Stimulated activated CD8-positive, alpha-beta memory T cell treated with anti-CD3 and anti-CD28 coated beads, Interleukin-7, amount 100 ng/mL, for 4 hours (primary cell): ENCODE measurements at places on chromosomes 2 and 18.

DNA sequence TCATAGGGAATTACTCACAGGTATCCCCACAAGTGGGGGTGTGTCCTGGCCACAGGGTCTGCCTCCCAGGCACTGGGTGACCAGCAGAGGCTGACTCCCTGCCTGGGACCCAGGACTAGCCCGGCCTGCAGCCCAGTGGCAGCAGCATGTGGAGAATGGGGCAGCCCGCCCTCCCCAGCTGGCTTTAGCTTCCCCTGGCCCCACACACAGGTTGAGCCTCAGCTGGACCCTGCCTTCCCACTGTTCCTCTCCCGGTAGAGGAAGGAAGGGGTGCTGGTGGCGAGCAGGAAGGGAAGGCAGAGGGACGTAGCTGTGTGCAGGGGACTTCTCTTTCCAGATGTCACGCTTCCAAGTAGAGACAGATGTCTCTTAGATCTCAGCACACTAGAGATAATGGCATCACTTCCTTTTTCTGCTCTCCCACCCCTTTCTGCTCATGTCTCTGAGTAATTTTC lies 51.4 kb downstream of the EMILIN2 start:
- DNase-seq = no peak

DNA sequence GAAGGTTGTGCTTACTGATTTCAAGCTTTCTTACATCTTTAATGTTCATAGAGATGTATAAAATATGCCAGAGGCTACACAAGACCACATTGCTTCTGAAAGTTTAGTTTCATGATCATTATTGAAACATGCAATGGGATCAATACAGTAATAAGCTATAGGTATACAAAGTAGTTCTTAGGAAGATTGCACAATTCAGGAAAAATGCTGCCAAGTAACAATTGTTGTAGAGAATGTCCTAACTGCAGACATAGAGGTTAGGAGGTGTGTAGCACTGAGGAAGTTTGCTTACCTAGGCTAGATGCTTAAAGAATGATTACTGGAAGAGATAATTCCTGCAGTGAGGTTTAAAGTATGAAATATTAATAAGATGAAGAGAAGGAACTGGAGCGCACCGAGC lies 259.5 kb upstream of the CYRIA start:
- DNase-seq = no peak

- no peak for DNase-seq
Observed at GRCh38 chr2:174585657-174586252, 11.8 kb downstream of the WIPF1 start.

DNA sequence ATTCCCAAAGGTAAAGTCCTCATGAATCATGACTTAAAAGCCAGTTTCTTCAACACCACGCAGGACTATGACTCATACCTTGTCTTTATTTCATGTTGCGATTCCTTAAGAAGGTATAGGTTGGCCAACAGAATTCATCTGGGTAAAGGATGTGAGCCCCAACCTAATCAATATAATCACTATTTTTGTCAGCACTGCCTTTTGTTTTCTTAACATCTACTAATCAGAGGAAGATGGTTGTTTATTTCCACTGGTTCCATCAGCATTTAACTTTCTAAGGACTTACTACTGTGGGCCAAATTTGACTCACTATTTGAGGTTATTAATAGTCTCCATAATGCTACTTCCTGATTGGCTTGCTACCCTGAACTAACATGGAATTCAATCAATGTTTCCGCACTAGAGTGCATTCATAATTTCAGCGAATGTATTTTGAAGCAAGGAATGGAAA lies 78.6 kb downstream of the SCG2 start:
- DNase-seq = no peak

GRCh38 chr2:174595116-174595809 lies 2.3 kb downstream of the WIPF1 start:
- DNase-seq = no peak

DNA sequence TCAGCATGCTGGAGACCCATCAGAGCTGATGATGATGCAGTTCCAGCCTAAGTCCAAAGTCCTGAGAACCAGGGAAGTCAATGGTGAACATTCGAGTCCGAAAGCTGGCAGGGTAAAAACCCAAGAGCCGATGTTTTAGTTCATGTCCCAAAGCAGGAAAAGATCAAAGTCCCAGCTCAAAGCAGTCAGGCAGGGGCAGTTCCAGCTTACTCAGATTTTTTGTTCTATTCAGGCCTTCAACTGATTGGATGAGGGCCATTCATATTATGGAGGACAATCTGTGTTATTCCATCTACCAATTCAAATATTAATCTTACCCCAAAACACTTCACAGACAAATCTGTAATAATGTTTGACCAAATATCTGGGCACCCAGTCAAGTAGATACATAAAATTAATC lies 38.3 kb downstream of the DSEL start:
- DNase-seq = no peak

- no peak for DNase-seq
Observed at GRCh38 chr2:84223191-84223590, 235.9 kb downstream of the SUCLG1 start.

GRCh38 chr2:1514391-1515072 lies 101.3 kb downstream of the TPO start:
- DNase-seq = no peak

GRCh38 chr2:47774567-47774966 lies 8.4 kb upstream of the MSH6 start:
- DNase-seq = no peak

DNA sequence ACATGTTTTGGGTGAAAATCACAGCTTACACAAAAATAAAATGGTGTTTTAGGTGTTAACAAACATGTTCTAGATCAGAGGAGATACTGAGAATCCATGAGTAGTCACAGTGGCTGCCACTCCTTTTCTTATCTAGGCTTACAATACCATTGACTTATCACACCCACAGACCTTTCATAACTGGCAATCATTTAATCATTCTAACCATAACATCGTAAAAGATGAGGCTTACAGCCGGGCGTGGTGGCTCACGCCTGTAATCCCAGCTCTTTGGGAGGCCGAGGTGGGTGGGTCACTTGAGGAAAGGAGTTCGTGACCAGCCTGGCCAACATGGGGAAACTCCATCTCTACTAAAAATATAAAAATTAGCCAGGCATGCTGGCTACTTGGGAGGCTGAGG lies 18.8 kb upstream of the SERPINB5 start:
- DNase-seq = no peak

DNA sequence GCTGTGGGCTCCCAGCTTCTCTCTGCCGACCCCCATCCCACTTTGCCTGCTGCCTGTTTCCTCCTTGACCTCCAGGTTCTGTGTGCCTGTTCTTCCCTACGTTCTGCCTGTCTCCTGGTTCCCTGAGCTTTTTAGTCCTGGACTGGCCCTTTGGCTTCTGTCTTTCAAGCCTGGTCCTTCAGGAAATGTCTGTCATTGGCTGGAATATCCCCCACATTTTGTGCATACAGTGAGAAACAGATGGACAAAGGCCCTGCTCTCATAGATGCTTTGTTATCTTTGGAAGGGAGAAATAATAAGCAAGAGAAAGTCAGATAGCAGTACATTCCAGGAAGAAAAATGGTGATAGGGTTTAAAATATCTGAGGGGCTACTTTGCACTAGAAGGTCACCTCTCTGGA lies 5.7 kb downstream of the MGAT5 start:
- DNase-seq = no peak
